ENCODE measurements at places on chromosomes 12 and 14.
A peak's percentile ranks its signal among the peaks of the same experiment; 100 is the strongest.

DNA sequence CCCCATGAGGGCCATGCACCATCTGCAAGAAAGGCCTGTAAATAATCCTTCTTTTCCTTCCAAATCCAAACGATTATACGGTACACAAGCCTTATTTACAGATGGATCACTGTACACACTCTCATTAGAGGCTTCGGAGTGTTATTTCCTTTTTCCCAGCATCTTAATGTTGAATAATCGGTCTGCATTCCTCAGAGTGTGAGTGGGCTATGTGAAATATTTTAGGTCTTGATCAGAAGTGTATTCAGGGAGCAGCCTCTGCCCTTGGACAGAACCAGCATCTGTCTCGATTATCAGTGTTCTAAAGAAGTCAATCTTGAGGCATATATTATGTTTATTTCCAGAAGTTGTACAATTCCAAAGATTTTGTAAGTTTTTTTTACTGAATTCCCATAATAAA, 340.6 kb downstream of the SEC23A start:
- no peak for DNase-seq

- DNase-seq, result no peak
Measured at GRCh38 chr14:71245659-71246361, 338.6 kb downstream of the PCNX1 start.

- peak; percentile 34 for DNase-seq
Measured at GRCh38 chr12:63845726-63846125, 1.2 kb downstream of the SRGAP1 start.

DNA sequence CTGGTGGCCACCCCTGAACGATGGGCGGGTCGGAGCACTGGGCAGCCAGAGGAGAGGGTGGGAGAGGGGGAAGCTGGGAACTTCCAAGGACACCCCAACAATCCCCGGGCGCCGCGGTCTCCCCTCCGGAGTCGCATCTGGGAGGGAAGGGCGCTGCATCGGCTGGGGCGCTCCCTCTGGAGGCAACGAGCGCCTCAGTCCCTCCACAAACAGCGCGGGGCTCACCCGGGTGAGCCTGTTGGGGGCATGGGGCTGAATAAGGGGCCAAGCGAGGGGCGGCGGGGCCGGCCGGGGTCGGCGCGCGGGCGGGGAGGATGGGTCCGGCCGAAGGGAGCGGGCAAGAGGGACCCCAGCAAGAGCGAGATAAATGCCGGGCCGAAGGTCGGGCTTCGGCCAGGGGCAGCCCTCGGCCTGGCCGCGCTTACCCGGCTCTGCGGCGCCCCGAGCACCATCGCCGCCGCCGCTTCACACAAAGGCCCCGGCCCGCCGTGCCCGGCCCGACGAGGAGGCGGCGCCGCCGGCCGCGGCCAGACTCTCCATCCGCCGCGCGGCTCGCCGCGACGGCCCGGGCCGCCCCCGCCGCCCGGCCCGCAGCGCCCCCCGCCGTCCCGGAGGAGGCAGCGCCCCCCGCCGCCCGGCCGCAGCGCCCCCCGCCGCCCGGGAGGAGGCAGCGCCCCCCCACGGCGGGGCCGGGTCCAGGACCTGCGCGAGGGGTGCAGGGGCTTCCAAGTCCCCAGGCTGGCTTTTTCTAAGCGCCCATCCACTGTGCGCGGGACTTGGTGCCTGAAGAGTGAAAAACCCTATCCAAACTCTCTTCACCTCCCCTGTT, at the start of gene ZBTB39:
ZBTB39 (minus strand) TSS at position 567 of the 829 bp plus-strand sequence. CDS start 1,629 bp downstream, outside the sequence.
- no peak for DNase-seq

DNA sequence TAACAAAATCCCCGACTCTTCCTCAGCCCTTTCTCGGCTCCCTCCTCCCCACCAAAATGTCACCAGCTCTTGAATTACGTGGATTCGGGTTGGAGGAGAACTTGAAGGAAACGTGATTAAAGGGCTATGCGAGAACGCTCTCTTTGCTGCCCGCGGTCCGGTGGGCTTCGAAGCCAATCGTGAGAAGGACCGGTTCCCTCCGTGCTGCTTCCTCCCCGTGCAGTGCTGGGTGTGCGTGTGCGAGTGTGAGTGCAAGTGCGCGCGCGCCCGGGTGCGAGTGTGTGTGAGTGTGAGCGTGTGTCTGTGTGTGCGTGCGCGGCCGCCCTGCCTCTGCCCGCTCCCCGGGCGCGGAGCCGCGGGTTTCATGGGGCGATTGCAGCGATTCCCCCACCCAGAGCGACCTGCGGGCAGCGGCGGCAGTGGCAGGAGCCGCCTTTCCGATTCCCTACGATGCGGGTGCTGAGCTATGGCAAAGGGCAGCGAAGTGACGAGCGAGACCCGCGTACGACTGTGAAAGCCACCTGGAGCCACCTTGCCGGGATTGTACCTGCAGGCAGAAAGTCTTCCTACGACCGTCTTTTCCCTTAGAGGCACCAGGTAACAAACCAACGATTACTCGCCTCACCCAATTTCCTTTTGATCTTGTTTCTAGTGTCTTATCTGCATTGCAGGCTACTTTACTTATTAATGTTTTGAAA, 1.4 kb downstream of the LRFN5 start:
- no peak for DNase-seq

DNA sequence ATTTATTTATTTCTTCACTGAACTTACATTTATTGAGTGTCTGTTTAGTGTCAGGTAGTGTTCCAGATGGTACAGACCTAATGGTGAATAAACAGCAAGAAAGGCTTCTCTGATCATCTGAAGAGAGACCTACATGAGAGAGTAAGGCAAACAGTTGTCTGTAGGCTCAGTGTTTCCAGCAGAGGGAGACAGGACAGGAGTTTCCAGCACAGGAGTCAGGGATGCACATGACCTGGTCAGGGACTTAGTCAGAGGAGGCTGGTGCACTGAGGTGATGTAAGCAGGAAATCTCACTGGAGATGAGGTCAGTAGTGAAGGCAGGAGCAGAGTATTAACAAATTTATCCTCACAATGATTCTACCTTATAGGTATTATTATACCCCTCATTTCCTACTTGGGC, 233.2 kb downstream of the MDGA2 start:
- DNase-seq, result no peak
